ENCODE measurements at places on chromosomes 5 and 9. TPM values are rescaled to one million over a fixed set of nuclear protein-coding genes. Genes with fewer than 3 reads are reported as not detected.

OR13C9 gene
- total RNA-seq, result not detected

VPS13A gene
- total RNA-seq, result 11.7 TPM

NXNL2 gene
- total RNA-seq, result 0.32 TPM

CCNI2 gene
- not detected for total RNA-seq

PCDHB9 gene
- total RNA-seq, result not detected

CDKN2B-AS1 gene
- total RNA-seq, result 0.18 TPM

ADAMTS6 gene
- total RNA-seq, result 3.1 TPM

INSL4 gene
- not detected for total RNA-seq

WWC1 gene
- 7.8 TPM for total RNA-seq

Data from cardiac atrium fibroblast (primary cell).